Placental pericyte (primary cell): ENCODE measurements at places on chromosomes 4 and X. TPM values are rescaled to one million over a fixed set of nuclear protein-coding genes. Genes with fewer than 3 reads are reported as not detected.

DIPK2B gene
- total RNA-seq = 0.14 TPM in 1 of 2 replicates, not detected in the other

GABRG1 gene
- not detected in 2 replicates for total RNA-seq

TRAM1L1 gene
- total RNA-seq = 0.22 and 1.9 TPM in 2 replicates

SSX1 gene
- total RNA-seq = not detected in 2 replicates

CT45A3 gene
- total RNA-seq = not detected in 2 replicates

IGSF1 gene
- 0.29 and 0.44 TPM in 2 replicates for total RNA-seq

FAM47A gene
- not detected in 2 replicates for total RNA-seq

MCF2 gene
- not detected in 2 replicates for total RNA-seq

ABCG2 gene
- 17.8 and 52.5 TPM in 2 replicates for total RNA-seq

XG gene
- 0.57 and 0.88 TPM in 2 replicates for total RNA-seq

FRG2 gene
- total RNA-seq = not detected in 2 replicates

SPP1 gene
- total RNA-seq = 1.5 and 4.0 TPM in 2 replicates

NSUN7 gene
- under 0.01 and 0.22 TPM in 2 replicates for total RNA-seq

IL1RAPL1 gene
- total RNA-seq = 0.88 and 2.9 TPM in 2 replicates

GABRE gene
- 10.3 and 15.1 TPM in 2 replicates for total RNA-seq

LONRF3 gene
- 0.22 and 0.57 TPM in 2 replicates for total RNA-seq

SOX3 gene
- not detected in 2 replicates for total RNA-seq

HSD17B13 gene
- total RNA-seq = 0.14 and 0.22 TPM in 2 replicates

CT45A10 gene
- total RNA-seq = not detected in 2 replicates

CACNA1F gene
- not detected in 2 replicates for total RNA-seq

SLC25A53 gene
- 8.2 and 9.8 TPM in 2 replicates for total RNA-seq

STOX2 gene
- total RNA-seq = 0.57 and 15.8 TPM in 2 replicates

LANCL3 gene
- total RNA-seq = 0.29 TPM in 1 of 2 replicates, not detected in the other

NWD2 gene
- not detected in 2 replicates for total RNA-seq

SLAIN2 gene
- 39.4 and 98.5 TPM in 2 replicates for total RNA-seq

HELT gene
- not detected in 2 replicates for total RNA-seq

RAB33A gene
- 0.72 and 3.3 TPM in 2 replicates for total RNA-seq

BBS12 gene
- total RNA-seq = 3.1 and 3.3 TPM in 2 replicates

LRIT3 gene
- total RNA-seq = under 0.01 TPM in 1 of 2 replicates, not detected in the other

AREG gene
- 1.3 and 16.2 TPM in 2 replicates for total RNA-seq

COPS4 gene
- total RNA-seq = 42.0 and 61.3 TPM in 2 replicates

LRAT gene
- not detected in 2 replicates for total RNA-seq

VCX2 gene
- not detected in 2 replicates for total RNA-seq

ADH1A gene
- total RNA-seq = not detected in 2 replicates

DOCK11 gene
- 31.2 and 40.3 TPM in 2 replicates for total RNA-seq

SLC49A3 gene
- total RNA-seq = 5.5 and 15.9 TPM in 2 replicates

HOPX gene
- 1.7 TPM in 1 of 2 replicates, not detected in the other for total RNA-seq

FGFR3 gene
- 0.29 and 0.44 TPM in 2 replicates for total RNA-seq

ANOS1 gene
- 1.1 and 4.9 TPM in 2 replicates for total RNA-seq

PABPC1L2B gene
- not detected in 2 replicates for total RNA-seq

DUSP21 gene
- total RNA-seq = not detected in 2 replicates

AMBN gene
- total RNA-seq = not detected in 2 replicates

SULT1E1 gene
- total RNA-seq = not detected in 2 replicates

CXCL6 gene
- 10.6 and 46.2 TPM in 2 replicates for total RNA-seq

IBSP gene
- total RNA-seq = 0.14 TPM in 1 of 2 replicates, not detected in the other

KLF3 gene
- total RNA-seq = 24.1 and 30.8 TPM in 2 replicates

GLOD5 gene
- total RNA-seq = not detected in 2 replicates

POF1B gene
- total RNA-seq = not detected in 2 replicates

ATP1B4 gene
- total RNA-seq = not detected in 2 replicates

SPANXA1 gene
- total RNA-seq = not detected in 2 replicates

ADAMTS3 gene
- 1.5 and 4.0 TPM in 2 replicates for total RNA-seq

HHIP gene
- total RNA-seq = 0.44 and 10.7 TPM in 2 replicates

CXCL1 gene
- 128 and 355 TPM in 2 replicates for total RNA-seq

KANTR gene
- total RNA-seq = 5.0 and 12.3 TPM in 2 replicates

TTC29 gene
- 0.22 and 3.1 TPM in 2 replicates for total RNA-seq

EREG gene
- 1.3 and 20.9 TPM in 2 replicates for total RNA-seq

CYBB gene
- under 0.01 and 0.14 TPM in 2 replicates for total RNA-seq

ZNF81 gene
- total RNA-seq = 3.5 and 7.7 TPM in 2 replicates

PNMA6F gene
- not detected in 2 replicates for total RNA-seq

PAPSS1 gene
- total RNA-seq = 42.9 and 74.2 TPM in 2 replicates
